Right renal pelvis (tissue), 4 donors: ENCODE measurements at places on chromosomes 13 and 19.

DNA sequence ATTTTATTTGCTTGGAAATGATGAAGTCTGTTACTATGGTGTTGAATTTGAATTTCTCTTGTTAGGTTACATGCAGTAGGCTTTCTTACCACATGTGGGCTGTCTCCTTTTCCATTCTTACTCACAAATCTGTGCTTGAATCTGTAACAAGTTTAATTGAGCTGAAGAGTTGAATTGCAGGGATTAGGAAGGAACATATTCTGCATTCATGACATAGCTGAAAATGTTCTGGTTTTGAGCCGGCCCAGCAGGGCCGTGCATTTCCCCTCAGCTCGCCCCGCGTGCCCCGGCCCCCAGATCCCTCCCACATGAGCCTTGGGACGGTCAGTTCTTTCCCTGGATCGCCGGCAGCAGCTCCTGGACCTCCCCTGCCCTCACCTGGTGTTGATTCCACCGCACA, 28.1 kb downstream of the TFDP1 start:
- no peak for DNase-seq

DNA sequence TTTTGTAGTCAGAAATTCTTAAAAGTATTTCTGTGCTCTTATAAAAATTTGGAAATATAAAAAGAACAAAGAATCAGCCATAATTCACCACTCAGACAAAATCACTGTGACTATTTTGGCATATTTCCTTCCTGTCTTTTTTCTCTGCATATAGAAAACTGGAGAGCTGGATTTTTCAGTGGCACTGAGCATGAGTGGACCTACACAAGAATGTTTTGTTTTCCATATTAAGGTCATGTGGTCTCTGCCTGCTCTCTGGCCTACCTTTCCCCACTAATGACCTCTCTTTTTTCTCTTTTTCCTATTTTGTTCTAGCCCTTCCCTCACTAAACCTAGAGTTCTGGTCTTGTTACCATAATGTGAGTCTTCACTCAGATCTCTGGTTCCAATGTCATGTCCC, 17.6 kb upstream of the USP12 start:
- no peak for DNase-seq

DNA sequence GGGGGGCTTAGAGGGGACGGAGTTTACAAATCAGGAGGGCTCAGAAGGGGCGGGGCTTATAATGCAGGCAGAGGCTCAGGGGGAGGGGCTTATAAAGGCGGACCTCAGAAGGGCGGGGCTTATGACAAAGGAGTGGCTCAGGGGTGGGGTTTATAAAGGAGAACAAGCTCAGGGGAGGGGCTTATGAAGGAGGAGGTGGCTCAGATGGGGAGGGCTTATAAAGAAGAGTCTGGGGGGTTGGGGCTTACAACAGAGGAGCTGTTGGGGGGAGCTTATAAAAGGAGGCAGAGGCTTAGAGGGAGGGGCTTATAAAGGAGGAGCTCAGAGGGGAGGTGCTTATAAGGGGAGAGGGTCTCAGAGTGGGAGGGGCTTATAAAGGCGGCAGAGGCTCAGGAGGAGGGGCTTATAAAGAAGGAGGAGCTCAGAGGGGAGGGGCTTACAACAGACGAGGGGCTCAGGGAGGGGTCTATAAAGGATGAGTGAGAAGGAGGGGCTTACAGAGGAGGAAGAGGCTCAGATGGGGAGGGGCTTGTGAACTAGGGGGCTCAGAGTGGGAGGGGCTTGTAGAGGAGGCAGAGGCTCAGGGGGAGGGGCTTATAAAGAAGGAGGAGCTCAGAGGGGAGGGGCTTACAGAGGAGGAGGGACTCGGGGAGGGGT, 1.0 kb downstream of the SMIM24 start:
- no peak for DNase-seq

DNA sequence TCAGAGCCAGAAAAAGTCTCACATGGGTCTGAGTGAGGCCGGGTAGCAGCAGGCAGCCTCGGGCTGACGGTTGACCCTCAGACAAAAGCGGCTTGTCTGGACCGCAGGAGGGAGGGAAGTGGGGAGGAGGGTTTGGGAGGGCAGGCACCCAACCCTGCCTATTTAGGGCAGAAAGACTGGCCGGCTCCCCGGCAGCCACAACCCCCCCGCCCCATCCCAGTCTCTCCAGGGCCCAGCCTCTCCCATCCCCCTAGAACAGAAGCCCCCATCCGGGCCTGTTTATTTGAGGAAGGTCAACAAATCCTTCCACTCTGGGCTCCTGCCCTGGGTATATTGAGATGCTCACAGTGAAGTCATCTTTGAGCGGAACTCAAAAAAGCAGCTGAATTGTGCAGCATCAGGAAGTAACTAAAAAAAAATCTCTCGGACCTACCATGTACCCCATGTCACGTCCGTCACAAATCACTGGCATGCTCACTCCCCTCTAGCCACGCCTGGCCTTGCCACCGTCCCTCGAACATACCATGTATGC, 6.3 kb downstream of the DACT3 start:
- no peak for DNase-seq

DNA sequence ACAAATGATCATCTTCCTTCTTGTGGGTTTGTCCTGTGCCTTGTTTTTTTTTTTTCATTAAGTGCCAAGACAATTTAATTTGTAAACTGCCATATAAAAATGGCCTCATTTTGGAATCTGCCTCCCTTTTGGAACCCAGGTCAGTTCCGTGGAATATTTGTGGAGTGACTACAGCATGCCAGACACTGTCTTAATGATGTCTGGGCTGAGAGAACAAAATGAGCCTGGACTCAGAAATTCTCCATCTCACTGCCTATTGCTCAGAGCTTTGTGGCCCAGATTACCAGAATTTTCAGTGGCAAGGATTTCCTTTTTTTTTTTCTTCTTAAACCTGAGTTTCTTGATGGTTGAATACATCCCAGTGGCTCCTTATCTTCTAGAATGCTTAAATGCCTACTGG, 340.6 kb downstream of the ENOX1 start:
- no peak for DNase-seq

- DNase-seq, result no peak
Observed at GRCh38 chr19:31980796-31981195, 364.6 kb upstream of the ZNF507 start.

- DNase-seq, result no peak
Observed at GRCh38 chr13:52713894-52714293, 25.7 kb downstream of the CNMD start.

GRCh38 chr13:111090169-111090568, 24.9 kb upstream of the ARHGEF7 start:
- no peak for DNase-seq

DNA sequence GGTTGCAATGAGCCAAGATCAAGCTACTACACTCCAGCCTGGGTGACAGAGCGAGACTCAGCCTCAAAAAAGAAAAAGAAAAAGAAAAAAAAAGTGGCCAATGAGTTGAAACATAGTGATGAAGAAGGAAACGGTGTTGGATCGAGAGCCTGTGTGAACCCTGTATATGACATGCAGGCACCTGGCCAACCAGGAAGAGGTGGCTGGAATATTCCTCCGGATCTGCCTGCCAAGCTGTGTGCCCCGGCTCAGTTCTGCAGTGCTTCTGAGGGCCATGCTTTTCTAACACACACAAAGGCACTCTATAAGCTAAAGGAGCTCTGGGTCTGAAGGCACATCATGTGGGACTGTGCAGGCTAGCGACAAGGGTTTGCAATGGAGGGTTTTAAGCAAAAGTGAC, 3.7 kb upstream of the ZNF444 start:
- DNase-seq, result no peak

DNA sequence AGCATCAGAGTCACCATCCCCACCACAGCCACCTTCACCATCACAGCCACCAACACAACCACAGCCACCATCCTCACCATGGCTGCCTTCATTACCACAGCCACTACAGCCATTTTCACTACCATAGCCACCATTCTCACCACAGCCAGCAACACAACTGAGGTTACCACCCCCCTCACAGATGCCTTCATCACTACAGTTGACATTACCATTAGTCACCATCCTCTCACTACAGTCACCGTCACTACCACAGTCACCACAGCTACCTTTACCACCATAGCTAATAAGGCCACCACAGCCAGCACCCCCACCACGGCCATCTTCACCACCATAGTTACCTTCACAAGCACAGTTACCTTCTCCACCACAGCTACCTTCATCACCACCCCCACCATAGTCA, 269.6 kb downstream of the DNAJC15 start:
- DNase-seq, result no peak

DNA sequence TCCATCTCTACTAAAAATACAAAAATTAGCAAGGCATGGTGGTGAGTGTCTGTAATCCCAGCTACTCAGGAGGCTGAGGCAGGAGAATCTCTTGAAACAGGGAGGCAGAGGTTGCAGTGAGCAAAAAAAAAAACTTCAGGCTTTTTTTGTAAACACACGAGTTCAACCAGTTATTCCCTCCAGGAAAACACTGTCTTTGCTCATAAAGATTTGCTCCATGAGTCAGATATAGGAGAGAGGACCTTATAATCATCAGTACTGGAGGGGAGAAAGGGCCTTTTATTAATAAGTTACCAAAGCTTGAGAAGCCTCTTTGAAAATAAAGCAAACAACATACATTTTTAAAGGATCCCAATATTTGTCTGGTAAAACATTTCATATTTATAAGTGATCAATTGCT, 110.7 kb downstream of the EFNB2 start:
- no peak for DNase-seq

GRCh38 chr13:71634602-71635443, 232.2 kb downstream of the DACH1 start:
- no peak for DNase-seq

- no peak for DNase-seq
Observed at GRCh38 chr19:19637523-19638251, 5.8 kb downstream of the GMIP start.

DNA sequence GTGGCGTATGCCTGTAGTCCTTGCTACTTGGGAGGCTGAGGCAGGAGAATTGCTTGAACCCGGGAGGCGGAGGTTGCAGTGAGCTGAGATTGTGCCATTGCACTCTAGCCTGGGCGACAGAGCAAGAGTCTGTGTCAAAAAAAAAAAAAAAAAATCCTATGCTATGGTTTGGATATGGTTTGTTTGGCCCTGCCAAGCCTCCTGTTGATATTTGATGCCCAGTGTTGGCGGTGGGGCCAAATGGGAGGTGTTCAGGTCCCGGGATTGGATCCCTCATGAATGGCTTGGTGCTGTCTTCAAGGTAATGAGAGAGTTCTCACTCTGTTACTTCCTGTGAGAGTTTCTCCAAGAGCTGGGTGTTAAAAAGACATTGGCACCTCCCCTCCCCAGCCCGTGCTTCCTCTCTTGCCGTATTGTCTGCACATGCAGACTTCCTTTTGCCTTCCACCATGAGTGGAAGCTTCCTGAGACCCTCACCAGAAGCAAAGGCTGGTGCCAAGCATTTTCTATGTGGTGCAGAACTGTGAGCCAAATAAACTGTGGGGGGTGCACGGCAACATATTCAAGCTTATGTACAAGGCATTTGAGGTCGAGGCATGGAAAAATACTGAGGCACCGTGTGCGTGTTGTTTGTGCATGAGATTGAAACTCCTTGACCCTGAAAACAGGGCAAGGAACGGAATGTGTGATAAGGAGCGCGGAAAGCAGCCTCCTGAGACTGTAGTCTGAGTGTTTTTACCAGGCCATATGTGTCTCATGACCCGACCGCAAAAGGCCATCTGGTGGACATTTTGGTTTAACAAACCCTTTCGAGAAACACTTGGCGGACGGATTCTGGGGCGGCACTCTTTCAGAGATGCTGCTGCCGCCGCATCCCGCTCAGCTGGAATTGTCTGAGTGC, 7.3 kb downstream of the SIGLEC9 start:
- no peak for DNase-seq

DNA sequence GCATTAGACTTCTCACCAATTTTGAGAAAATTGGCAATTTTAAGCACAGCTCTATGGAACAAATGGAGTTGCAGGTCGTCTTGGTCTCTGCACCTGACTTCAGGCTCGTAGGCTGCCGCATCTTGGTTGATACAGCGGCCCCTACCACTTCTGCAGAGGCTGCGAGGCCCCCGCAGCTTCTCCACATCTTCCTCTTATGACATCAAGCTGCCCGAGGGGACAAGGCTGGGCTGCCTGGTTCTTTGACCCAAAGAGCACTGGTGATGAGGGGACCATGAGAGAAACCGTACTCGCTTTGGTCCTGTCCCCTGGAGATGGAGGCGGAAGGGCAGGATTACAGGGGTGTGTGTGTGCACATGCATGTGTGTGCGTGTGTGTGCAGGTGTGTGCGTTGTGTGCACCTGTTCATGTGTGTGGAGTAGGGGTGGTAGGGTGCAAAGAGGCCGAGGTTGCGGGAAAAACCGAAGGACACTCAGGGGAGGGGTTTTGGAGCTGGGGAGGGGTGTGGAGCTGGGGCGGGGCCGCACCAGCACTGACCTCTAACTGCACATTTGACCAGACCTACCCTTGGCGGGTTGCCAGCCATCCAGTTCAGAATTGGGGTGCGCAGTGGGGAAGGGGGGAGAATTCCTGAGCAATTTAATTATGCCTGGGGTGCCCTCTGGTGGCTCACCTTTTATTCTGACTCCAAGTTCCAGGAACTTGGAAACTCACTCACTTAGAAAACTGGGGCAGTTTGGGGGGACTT, 65.1 kb upstream of the ARHGEF7 start:
- DNase-seq, result peak; percentile 12

GRCh38 chr19:8673276-8673891, 25.2 kb downstream of the ACTL9 start:
- DNase-seq, result no peak

DNA sequence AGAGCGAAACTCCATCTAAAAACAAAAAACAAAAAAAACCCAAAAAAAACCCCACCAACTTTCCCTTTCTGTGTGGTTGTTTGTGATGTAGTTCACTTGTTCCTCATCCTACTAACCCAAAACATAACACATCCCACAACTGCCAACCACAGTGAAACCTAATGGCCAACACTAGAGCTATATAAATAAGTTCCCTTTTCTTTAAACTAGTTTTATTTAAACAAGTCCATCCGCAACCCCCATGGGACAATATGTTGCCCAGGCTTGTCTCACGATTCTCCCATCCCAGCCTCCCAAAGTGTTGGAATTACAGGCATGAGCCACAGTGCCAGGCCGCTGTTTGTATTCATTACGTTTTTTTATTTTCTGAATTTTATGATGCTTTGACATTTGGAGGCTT, 71.2 kb upstream of the ADGRE5 start:
- DNase-seq, result no peak

GRCh38 chr13:55660851-55661250, 1479.9 kb upstream of the PRR20A start:
- DNase-seq, result no peak

DNA sequence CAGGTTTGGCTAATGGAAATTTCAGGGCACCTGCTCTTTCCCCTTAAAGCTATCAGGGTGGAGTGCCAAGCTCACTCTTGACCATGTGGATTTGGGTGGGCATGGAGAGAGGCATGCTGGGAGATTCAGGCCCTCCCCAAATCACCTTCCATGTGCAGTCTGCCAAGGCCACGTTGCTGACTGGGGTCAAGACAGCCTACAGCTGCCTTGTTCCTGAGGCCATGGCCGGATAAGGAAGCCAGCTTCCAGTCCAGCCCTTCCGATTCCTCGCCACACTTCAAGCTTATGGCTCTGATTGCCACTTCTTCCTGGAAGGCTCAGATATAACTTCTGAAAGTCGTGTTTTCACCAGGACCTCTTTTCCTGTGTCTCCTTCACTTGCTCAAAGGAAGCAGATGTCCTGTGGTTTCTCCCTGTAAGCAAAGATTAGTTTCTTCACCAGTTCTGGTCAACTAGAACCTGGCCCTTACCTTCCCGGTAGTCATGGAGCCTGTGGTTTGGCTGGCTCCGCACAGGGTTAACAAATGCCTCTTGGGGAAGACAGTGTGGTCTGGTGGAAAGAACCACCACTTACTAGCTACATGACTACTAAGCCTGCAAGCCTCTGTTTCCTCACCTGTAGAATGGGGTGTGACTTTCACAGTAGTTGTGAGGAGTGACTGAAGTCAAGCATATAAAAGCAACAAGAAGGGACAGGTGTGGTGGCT, 16.1 kb upstream of the TPT1 start:
- no peak for DNase-seq

GRCh38 chr19:10977742-10978092, 16.9 kb downstream of the SMARCA4 start:
- DNase-seq, result no peak
